Vein endothelial cell (primary cell): ENCODE measurements at places on chromosomes 2 and 18. TPM values are rescaled to one million over a fixed set of nuclear protein-coding genes. Genes with fewer than 3 reads are reported as not detected.

Gene CBLN2
- 0.19 and 0.98 TPM in 2 replicates for total RNA-seq

Gene SLC19A3
- 0.33 TPM in 1 of 2 replicates, not detected in the other for total RNA-seq

Gene ACVR1
- total RNA-seq = 19.3 and 21.2 TPM in 2 replicates

Gene LYPD6B
- 0.10 TPM in 1 of 2 replicates, not detected in the other for total RNA-seq

Gene GREB1
- 0.19 and 0.33 TPM in 2 replicates for total RNA-seq

Gene CDH2
- 5.8 and 7.5 TPM in 2 replicates for total RNA-seq

Gene CHRND
- not detected in 2 replicates for total RNA-seq

Gene MAP3K19
- total RNA-seq = not detected in 2 replicates

Gene IL36G
- total RNA-seq = not detected in 2 replicates

Gene OLA1
- 87.2 and 134 TPM in 2 replicates for total RNA-seq

Gene HOXD3
- total RNA-seq = 13.4 and 18.0 TPM in 2 replicates

Gene FAM124B
- total RNA-seq = 151 and 177 TPM in 2 replicates

Gene PPP1CB
- 131 and 159 TPM in 2 replicates for total RNA-seq

Gene REG1B
- not detected in 2 replicates for total RNA-seq

Gene TCF23
- total RNA-seq = not detected in 2 replicates

Gene CXCR4
- 98.6 and 311 TPM in 2 replicates for total RNA-seq

Gene TMEM198
- not detected in 2 replicates for total RNA-seq

Gene STRADB
- 20.3 and 22.5 TPM in 2 replicates for total RNA-seq

Gene COL4A4
- total RNA-seq = under 0.01 TPM in 1 of 2 replicates, not detected in the other

Gene ALS2
- 31.9 and 36.3 TPM in 2 replicates for total RNA-seq

Gene NR4A2
- under 0.01 and 0.10 TPM in 2 replicates for total RNA-seq

Gene B3GNT7
- total RNA-seq = 0.33 and 0.67 TPM in 2 replicates

Gene RALB
- total RNA-seq = 100 and 160 TPM in 2 replicates

Gene NT5DC4
- not detected in 2 replicates for total RNA-seq

Gene TM4SF20
- not detected in 2 replicates for total RNA-seq

Gene NAT8
- not detected in 2 replicates for total RNA-seq

Gene REG3G
- total RNA-seq = not detected in 2 replicates

Gene CDH20
- not detected in 2 replicates for total RNA-seq

Gene PIAS2
- total RNA-seq = 21.9 and 33.1 TPM in 2 replicates

Gene HOXD13
- total RNA-seq = not detected in 2 replicates

Gene TMEM178A
- total RNA-seq = 1.3 TPM in 1 of 2 replicates, not detected in the other

Gene SERPINB13
- total RNA-seq = not detected in 2 replicates

Gene SERPINB12
- not detected in 2 replicates for total RNA-seq

Gene SLC8A1
- 1.6 and 2.3 TPM in 2 replicates for total RNA-seq

Gene ANO7
- total RNA-seq = 1.6 and 1.9 TPM in 2 replicates

Gene COL3A1
- 6.2 and 11.0 TPM in 2 replicates for total RNA-seq

Gene SULT1C4
- total RNA-seq = 20.1 and 34.3 TPM in 2 replicates

Gene LIMS4
- 65.4 and 111 TPM in 2 replicates for total RNA-seq

Gene FBXO41
- 0.33 and 0.96 TPM in 2 replicates for total RNA-seq

Gene DNER
- total RNA-seq = 0.33 and 0.67 TPM in 2 replicates

Gene DSG3
- not detected in 2 replicates for total RNA-seq

Gene AKAIN1
- total RNA-seq = not detected in 2 replicates

Gene SERPINB5
- total RNA-seq = not detected in 2 replicates

Gene IL1F10
- total RNA-seq = not detected in 2 replicates

Gene VAMP8
- 14.0 and 27.4 TPM in 2 replicates for total RNA-seq

Gene CNRIP1
- 46.4 and 48.7 TPM in 2 replicates for total RNA-seq
